H4 (cell line): ENCODE measurements at places on chromosomes 7 and 10. TPM values are rescaled to one million over a fixed set of nuclear protein-coding genes. Genes with fewer than 3 reads are reported as not detected.

- DNase-seq = no peak
Measured at GRCh38 chr10:3465406-3465891, 292.9 kb upstream of the PITRM1 start.

DNA sequence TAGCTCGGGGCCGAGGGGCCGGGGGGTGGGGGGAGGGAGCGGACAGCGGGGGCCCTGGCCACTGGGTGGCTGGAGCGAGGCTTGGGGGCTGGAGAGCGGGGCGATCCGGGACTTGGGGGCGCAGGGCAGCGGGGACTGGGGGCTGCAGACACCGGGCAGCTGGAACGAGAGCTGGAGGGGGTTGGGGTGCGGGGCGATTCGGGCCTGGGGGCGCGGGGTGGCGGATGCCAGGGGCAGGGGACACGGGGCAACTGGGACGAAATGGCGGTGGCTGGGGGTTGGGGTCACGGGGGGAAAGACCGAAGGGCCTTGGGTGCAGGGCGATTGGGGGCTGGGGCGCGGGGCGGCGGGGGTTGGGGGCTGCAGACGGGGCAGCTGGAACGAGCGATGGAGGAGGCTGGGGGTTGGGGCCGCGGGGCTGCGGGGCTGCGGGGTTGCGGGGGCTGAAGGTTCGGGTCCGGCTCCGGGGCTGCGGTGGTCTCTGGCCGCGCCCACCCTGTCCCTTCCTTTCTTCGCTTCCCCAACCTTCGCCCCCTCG is 590 bp downstream of the COL26A1 start:
- DNase-seq = no peak

DNA sequence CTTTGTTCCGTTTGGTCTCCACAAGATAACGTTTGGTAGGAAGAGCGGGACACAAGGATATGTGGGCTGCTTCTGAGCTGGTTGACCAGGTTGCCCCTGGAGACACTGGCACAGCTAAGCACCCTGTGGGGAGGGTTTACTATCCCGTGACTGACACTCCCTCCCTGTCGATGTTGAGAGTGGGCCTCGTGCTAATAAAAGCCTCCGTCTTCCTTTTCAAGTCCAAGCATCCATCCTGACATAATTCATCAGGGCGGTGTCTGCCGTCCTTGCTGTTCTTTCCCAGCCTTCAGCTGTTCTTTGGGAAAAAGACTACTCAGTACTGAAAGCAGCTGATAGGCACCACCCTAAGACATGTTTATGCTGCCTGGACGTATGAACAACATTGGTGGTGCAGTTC is 49.6 kb downstream of the SHH start:
- no peak for DNase-seq

DNA sequence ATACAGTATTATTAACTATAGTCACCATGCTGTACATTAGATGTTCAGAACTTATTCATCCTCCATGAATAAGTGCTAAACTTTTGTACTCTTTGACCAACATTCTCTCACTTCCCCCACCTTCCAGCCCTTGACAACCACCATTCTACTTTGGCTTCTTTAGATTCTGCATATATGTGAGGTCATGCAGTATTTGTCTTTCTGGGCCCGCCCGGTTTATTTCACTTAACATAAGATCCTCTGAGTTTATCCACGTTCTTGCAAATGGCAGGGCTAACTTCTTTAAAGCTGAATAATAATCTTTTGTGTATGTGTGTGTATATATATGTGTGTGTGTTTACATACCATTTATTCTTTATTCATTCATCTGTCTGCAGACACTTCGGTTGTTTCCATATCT is 336.8 kb downstream of the BBS9 start:
- no peak for DNase-seq

DNA sequence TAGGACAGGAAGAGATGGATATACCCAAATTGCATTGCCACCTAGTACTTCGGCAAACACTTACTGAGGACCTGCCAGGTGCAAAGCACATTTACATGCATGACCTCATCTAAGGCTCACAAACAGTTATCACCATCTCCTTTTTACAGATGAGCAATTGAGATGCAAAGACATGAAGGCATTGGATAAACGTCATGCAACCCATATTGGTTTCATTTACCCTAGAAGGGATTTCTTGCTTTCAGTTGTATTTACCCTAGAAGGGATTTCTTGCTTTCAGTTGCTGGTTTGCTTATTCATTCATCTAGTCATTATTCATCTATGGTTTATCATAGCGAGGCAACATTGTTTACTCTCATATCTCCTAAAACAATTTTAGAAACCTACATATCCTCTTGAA is 52.2 kb downstream of the STEAP1B start:
- DNase-seq = no peak

GRCh38 chr7:86558680-86559501 is 84.8 kb upstream of the GRM3 start:
- no peak for DNase-seq

DNA sequence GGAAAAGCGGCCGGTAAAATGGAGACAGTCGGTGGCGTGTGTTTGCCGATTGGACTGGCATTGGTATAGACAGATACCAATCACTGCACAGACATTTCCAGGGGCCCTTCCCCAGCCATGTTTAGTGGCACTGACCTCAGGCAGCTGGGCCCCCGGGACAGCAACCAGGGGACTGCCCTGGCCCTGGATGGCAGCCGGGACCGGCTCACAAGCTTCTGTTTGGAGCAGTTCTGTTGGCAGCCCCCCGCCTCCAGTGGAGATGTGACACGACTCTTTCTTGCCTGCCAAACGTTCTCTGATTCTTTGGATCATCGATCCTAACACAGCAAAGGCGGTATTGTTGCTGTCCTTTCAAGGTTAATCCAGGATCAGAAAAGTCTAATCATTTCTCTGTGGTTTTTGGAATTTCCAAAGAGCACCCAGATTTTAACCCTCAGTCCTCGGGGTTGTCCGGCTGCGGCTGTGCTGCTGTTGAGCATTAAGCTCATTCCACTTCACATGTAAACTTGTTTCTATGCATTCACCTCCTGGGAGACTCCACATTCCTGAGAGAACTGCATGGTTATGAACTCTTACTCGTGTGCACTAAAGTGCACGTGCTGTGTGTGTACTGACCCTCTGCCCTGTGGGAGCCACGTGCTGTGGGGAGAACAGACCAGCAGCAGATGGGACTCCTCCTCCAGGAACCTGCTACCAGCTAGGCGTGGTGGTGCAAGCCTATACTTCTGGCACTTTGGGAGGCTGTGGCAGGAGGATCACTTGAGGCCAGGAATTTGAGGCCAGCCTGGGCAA is 46.0 kb downstream of the FOXK1 start:
- DNase-seq = no peak

DNA sequence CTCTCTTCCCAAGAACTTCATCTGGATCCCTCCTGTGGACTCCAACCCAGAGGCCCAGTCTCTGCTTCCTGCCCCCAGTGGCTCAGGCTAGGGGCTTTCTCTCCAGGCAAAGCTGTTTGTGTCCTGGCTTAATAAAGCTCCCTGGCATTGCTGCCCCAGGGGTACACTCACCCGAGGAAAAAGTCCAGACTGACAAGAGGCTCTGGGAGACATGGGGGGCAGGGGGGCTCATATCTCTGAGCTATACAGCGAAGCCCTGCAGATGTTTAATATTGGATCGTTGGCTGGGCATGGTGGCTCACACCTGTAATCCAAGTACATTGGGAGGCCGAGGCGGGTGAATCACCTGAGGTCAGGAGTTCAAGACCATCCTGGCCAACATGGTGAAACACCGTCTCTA is 10.7 kb upstream of the COMTD1 start:
- no peak for DNase-seq

DNA sequence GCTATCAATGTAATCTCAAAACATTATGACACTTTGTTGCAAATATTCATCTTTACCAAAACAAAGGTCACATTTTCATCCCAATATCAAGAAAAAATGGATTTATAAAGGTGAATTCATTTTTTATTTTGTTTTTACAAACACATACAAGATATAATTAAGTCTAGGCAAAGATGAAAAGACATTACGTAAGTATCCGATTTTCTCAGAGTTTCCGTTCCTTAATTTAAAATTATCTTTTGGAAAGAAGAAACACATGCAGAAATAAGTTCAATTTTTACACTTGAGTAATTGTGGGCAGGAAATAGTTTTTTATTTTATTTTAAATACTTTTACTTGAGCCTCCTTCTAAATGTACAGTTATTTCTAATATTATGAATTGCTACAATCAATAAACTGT is 24.6 kb downstream of the RTKN2 start:
- no peak for DNase-seq

- DNase-seq = no peak
Measured at GRCh38 chr7:17390392-17390791, 91.9 kb downstream of the AHR start.

- DNase-seq = peak; percentile 26
Measured at GRCh38 chr7:86643561-86644281, at the start of gene GRM3. Gene GRM3, plus strand, starts transcription at chr7:86643909. Its CDS starts 121,237 bp downstream, at chr7:86765146.

DNA sequence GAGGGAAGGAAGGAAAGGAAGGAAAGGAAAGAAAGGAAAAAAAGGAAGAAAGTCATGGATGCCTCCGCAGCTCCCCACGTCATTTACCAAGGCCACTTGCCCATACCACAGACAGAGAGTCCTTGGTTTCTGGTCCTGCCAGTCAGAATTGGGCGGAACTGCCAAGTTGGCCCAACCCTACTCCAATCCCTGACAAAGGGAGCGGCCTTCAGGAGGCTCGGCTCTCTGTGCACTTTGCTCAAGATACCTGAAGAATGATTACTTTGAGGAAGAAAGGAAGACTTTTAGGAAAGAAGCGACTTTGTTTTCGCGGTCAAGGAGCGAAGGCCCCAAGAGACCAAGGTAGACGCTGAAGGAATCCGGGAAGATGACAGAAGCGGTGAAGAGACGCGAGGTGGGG is 49.1 kb upstream of the FXYD4 start:
- no peak for DNase-seq

GRCh38 chr10:93820434-93820833 is 62.7 kb downstream of the LGI1 start:
- DNase-seq = no peak

The SCART1 gene
- total RNA-seq = 0.37 and 0.47 TPM in 2 replicates

The GRID2IP gene
- not detected in 2 replicates for total RNA-seq

The MSMB gene
- total RNA-seq = not detected in 2 replicates

The OR2A5 gene
- not detected in 2 replicates for total RNA-seq

The ENTPD1 gene
- total RNA-seq = 0.12 TPM in 1 of 2 replicates, not detected in the other

The PTF1A gene
- total RNA-seq = not detected in 2 replicates
